ENCODE measurements at places on chromosomes 5 and 9. TPM values are rescaled to one million over a fixed set of nuclear protein-coding genes. Genes with fewer than 3 reads are reported as not detected.

- no peaks in the 10 kb centered on the region for H3K27me3 ChIP-seq
- H3K4me3 ChIP-seq, result no peak overlapping the region
- DNase-seq, result peak; percentile 5
- H3K27ac ChIP-seq, result no peak overlapping the region
These were observed 46.6 kb downstream of the COL15A1 start for GRCh38 chr9:98990181-98990870.

- H3K36me3 ChIP-seq, result peaks cover 12% of the 10 kb centered on the region
- H3K4me1 ChIP-seq, result no peaks in the 10 kb centered on the region
- no peak overlapping the region for H3K4me3 ChIP-seq
- no peak overlapping the region for H3K27ac ChIP-seq
- no peak for DNase-seq
These were observed 129.7 kb downstream of the GOLPH3 start for GRCh38 chr5:32044434-32044833.

- H3K27ac ChIP-seq, result no peak overlapping the region
- no peaks in the 10 kb centered on the region for H3K36me3 ChIP-seq
- H3K4me1 ChIP-seq, result no peaks in the 10 kb centered on the region
- no peaks in the 10 kb centered on the region for H3K27me3 ChIP-seq
- no peak for DNase-seq
These were observed 155.4 kb downstream of the FSTL4 start for GRCh38 chr5:133456933-133457402.

DNA sequence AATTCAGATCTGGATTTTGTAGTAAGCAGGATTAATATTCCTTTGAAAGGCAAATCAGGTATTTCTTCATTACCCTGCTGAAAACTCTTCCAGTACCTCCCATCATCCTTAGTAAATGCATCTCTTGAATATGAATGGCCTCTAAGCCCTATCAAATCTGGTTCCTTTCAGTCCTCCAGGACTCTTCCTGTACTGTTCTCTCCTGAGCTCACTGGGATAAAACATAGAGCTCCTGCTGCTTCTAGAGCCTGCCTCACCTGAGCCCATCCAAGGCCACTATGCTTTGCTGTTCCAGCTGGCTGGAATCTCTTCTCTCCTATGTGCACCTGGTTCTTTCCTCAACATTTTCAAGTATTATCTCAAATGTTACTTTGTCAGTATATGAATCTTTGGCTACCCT is 803.3 kb upstream of the CTNND2 start:
- no peak overlapping the region for H3K27ac ChIP-seq
- H3K27me3 ChIP-seq, result no peaks in the 10 kb centered on the region
- H3K36me3 ChIP-seq, result no peaks in the 10 kb centered on the region

- H3K4me1 ChIP-seq, result no peaks in the 10 kb centered on the region
- no peaks in the 10 kb centered on the region for H3K27me3 ChIP-seq
- no peak overlapping the region for H3K4me3 ChIP-seq
These were observed 494.6 kb downstream of the GADD45G start for GRCh38 chr9:90099262-90099963.

DNA sequence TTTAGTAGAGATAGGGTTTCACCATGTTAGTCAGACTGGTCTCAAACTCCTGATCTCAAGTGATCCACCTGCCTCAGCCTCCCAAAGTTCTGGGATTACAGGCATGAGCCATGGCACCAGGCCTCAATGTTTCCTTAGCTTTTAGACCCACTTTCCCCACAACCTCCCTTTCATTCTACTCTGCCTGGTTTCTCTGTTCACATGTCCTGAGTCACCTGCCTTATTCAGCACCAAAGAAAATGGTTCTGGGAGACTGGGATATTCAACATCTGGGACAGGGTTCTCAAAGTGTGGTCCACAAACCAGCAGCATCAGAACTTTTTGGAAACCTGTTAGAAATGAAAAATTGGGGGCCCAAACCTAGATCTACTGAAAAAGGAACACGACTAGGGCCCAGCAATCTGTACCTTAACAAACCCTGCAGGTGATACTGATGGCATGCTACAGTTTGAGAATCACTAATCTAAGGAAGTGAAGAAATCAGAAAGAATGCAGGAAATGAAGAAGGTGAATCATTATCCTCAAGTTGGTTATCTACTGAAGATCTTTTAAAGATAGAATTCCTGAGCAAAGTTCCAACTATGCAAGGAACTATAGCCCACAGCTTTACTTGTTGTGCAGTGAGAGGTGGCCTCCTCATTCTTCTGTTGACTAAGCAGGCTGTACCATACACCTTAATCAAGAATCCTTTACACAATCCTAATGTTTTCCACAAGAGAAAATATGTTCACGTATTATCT is 51.8 kb upstream of the CTNNAL1 start:
- H3K4me3 ChIP-seq, result no peak overlapping the region
- no peaks in the 10 kb centered on the region for H3K27me3 ChIP-seq
- H3K27ac ChIP-seq, result no peak overlapping the region
- DNase-seq, result no peak
- peaks cover 20% of the 10 kb centered on the region for H3K36me3 ChIP-seq

GRCh38 chr5:81506900-81507588 is 113.1 kb upstream of the ACOT12 start:
- no peak overlapping the region for H3K4me3 ChIP-seq
- H3K27ac ChIP-seq, result no peak overlapping the region
- H3K4me1 ChIP-seq, result no peaks in the 10 kb centered on the region
- peak; percentile 48 for DNase-seq

DNA sequence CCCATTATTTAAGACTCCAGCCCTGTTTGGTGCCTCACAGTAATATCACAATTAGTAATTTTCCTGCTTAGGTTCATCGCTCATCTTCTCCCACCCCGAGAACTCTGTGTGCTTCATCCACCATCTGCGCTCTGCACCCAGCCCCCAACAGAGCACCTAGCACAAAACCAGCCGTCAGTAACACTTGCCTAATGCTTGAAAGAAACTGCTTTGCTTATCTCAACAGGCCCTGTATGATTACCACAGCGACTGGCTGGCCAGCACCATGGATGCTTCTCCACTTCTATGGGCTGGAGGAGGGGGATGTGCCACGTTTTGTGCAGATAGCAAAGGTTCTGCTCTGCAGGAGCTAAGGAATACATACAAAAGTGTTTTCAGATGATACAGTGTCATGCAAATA is 166.8 kb downstream of the SPOCK1 start:
- no peaks in the 10 kb centered on the region for H3K36me3 ChIP-seq
- no peak overlapping the region for H3K27ac ChIP-seq
- no peak overlapping the region for H3K4me3 ChIP-seq
- H3K27me3 ChIP-seq, result no peaks in the 10 kb centered on the region
- H3K4me1 ChIP-seq, result 0 out of 2 replicates have a peak, but pooled peaks cover 2% of the 10 kb centered on the region

DNA sequence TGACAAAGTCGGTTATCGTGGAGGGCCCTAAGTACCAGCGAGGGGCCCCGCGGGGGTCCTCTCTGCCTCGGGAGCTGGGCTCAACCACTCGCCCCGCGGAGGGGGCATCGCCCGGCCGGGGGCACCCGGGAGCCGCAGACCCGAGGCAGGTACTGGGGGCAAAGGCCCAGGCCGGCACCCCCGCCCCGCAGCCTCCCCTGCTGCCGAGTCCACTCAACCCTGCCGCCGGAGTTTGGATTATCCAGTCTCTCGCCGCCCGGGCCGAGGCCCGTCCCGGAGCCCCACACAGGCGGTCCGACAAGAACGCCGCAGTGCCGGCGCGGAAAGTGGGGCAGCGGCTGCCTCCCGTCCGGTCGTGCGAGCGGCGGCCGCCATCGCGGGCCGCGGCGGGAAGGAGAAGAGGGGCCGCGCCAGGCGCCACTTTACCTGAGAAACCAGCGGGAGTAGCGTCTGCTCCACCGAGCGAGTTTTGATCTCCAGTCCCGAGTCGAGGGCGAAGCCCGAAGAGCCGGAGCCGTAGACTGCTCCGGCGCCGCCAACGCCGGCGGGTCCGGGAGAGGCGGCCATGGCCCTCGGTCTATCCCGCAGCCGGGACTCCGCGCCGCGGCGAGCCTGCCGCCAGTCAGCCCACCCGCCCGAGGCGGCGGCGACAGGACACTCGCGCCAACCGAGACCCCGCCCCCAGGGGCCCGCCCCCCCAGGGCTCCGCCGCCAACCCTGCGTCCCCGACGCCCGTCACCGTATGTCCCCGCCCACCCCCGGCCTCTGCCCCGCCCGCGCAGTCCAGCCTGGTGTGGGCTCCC is at the start of gene CTNNAL1:
Gene CTNNAL1, minus strand, starts transcription at position 624 of the 803 bp plus-strand sequence. Its CDS starts 57 bp downstream, at position 567.
- peak within 1 kb of the TSS; percentile 93 for H3K4me3 ChIP-seq
- peak; percentile 98 for DNase-seq
- no peaks in the 10 kb centered on the region for H3K36me3 ChIP-seq
- H3K27ac ChIP-seq, result no peak within 1 kb of the TSS
- no peaks in the 10 kb centered on the region for H3K27me3 ChIP-seq

GRCh38 chr9:114000063-114000454 is 78.0 kb downstream of the AMBP start:
- no peak overlapping the region for H3K27ac ChIP-seq
- no peaks in the 10 kb centered on the region for H3K27me3 ChIP-seq
- DNase-seq, result peak; percentile 9
- no peaks in the 10 kb centered on the region for H3K36me3 ChIP-seq
- no peaks in the 10 kb centered on the region for H3K4me1 ChIP-seq
- no peak overlapping the region for H3K4me3 ChIP-seq

DNA sequence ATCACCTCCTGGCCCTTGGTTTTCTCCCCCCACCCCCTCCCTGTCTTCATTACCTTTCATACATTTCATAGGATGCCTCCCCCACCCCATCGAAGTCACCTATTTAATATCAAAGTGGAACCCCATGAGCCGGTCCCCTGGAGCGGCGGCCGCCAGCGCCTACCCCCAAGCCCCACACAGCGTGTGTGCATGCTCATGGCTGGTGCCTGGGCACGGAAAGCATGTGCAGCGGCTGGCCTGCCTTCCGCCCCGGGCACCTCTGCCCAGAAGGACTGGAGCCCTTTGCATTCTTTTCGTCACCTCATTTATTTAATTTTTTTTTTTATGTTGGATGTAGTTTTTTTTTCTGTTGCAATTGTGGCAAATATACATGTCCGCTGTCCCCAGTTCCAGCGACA is 116.2 kb downstream of the WNK2 start:
- peaks cover 4% of the 10 kb centered on the region for H3K36me3 ChIP-seq
- H3K27me3 ChIP-seq, result no peaks in the 10 kb centered on the region
- H3K4me1 ChIP-seq, result no peaks in the 10 kb centered on the region

DNA sequence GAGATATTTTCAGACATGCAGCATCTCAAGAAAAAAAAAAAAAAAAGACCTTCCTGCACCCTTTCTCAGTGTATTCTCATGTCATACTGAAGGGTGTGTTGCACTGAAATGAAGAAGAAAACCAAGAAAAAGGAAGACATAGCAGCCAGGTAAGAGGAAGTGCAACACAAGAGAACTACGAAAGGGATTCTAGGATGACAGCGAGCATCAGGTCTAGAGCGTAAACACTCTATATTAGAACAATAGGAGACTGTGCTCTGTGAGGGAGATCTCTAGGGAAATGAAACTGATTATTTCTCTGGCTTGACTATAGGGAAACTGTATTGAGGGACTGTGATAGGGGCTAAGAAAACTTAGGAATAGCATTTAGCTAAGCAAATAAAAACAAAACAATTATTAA is 30.0 kb downstream of the BTF3 start:
- DNase-seq, result no peak
- no peak overlapping the region for H3K4me3 ChIP-seq
- no peaks in the 10 kb centered on the region for H3K27me3 ChIP-seq
- no peak overlapping the region for H3K27ac ChIP-seq
- peaks cover 2% of the 10 kb centered on the region for H3K36me3 ChIP-seq

- H3K27me3 ChIP-seq, result no peaks in the 10 kb centered on the region
- H3K4me3 ChIP-seq, result no peak overlapping the region
- no peak for DNase-seq
- H3K36me3 ChIP-seq, result no peaks in the 10 kb centered on the region
- H3K4me1 ChIP-seq, result no peaks in the 10 kb centered on the region
These were observed 15.3 kb downstream of the PROP1 start for GRCh38 chr5:177980743-177981151.

DNA sequence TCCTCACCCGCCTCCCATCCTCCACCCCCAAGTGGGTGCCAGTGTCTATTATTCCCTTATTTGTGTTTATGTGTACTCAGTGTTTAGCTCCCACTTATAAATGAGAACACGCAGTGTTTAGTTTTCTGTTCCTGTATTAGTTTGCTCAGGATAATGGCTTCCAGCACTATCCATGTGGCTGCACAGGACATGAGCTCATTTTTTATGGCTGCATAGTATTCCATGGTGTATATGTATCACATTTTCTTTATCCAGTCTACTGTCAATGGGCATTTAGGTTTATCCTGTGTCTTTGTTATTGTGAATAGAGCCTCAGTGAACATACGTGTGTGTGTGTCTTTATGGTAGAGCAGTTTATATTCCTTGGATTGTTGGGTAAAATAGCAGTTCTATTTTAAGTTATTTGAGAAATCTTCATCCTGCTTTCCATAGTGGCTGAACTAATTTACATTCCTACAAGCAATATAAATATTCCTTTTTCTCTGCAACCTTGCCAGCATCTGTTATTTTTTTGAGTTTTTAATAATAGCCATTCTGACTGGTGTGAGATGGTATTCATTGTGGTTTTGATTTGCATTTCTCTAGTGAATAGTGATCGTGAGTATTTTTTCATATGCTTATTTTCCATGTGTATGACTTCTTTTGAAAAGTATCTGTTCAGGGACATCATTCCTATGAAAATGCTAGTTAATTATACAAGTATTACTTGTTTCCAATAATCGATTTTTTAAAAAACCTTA is 164.0 kb upstream of the CCDC152 start:
- no peaks in the 10 kb centered on the region for H3K27me3 ChIP-seq
- H3K4me3 ChIP-seq, result no peak overlapping the region
- H3K36me3 ChIP-seq, result no peaks in the 10 kb centered on the region
- H3K27ac ChIP-seq, result no peak overlapping the region
- no peaks in the 10 kb centered on the region for H3K4me1 ChIP-seq

DNA sequence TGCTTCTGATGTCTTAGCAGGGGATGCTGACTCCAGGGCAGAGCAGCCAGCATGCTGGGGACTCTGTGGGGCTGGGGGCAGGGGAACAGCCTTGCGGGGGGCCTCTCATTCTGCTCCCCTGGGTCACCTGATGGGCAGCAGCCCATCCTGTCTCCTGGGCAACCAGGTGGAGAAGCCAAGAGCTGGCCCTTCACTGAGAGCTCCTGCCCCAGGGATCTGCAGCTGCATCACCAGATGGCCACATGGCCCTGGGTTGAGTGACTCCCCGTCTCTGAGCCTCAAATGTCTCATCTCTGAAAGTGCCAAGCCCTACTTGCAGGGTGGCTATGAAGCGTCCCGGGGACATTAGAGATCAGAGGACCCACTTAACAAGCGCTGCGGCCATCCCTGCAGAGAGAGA is 49.1 kb downstream of the LRSAM1 start:
- no peaks in the 10 kb centered on the region for H3K27me3 ChIP-seq
- H3K36me3 ChIP-seq, result peaks cover 3% of the 10 kb centered on the region
- H3K27ac ChIP-seq, result no peak overlapping the region

Gene SLC25A2
- not detected for total RNA-seq

Gene FOXI1
- total RNA-seq, result not detected

Gene TNFSF15
- not detected for total RNA-seq

Gene C6
- total RNA-seq, result not detected

Gene FCN2
- total RNA-seq, result not detected

Gene FUBP3
- total RNA-seq, result 83.5 TPM

Data from H9 (cell line).